Left ventricle myocardium inferior (tissue), 1 donor: ENCODE measurements at places on chromosomes 2 and 18. TPM values are rescaled to one million over a fixed set of nuclear protein-coding genes. Genes with fewer than 3 reads are reported as not detected.

GRCh38 chr2:44246436-44246835 lies 28.8 kb upstream of the SLC3A1 start:
- no peak for DNase-seq

DNA sequence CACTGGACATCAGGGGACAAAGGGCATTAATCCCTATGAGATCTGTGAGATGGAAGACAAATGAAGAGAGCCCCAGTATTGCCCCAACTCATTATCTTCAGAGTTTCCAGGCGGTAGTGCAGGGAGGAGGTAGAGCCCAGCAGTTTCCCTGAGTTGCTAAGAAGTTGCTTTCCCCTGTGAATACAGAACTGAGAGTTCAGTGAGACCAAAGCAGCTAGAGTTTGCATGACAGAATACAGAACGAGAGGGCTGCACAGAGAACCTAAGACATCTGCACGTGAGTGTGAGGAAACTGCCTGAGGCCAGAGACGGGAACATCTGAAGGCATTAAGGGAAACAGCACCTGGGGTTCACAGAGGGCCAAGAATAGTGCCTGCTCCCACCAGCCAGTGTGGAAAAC lies 18.1 kb upstream of the PGAP1 start:
- DNase-seq, result no peak

GRCh38 chr2:233430081-233430480 lies 75.8 kb downstream of the DGKD start:
- DNase-seq, result no peak

DNA sequence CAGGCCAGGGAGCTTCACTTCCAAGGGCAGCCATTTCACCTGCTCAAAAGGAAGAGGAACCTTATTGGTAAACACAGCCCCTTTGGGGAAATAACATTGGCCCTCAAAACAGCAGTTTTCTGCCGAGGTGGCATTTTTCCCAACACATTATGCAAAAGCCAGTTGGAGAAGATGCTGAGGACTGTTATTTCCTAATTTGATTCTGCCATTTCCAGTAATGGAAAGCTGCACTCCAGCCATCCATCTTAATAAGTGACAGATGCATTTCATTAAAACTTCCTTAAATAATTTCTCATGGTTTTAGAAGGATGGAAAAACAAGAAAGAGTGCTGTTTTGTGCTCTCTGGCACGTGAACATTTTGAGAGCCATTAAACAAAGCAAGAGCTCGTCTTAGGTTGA lies 55.9 kb upstream of the ALK start:
- no peak for DNase-seq

DNA sequence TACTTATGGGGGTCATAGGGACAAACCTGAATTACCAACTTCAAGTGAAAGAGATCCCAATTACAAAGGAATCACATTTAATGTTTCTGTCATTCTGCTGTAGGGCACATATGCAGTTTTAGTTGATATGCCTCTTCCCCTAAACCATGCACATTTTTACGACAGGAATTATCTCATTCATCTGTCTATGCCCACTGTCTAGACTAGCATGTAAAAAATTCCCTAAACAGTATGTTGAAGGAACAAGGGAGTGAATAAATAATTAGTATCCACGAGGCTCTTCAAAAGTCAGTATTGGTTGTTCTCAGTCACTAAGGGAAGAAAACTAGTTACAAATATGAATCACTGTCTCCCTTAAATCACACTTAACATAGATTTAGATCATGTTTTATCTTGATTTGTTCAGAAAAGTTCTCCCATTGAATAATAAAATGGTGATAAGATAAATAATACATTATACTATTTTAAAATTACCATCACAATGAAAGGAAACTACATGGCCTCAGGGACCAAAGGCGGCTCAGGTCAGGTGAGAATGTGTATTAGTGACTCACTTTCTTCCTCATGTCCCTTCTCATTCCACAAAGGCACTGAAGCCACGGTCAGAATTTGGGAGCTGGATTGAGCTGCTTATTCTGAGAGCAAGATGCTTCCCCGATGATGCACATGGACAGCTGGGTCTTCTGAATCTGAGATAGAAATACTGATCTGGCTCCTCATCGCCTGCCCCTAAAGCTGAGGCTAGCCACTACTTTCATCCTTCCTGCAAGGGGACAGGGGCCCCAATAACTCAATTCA lies 29.1 kb downstream of the DYM start:
- DNase-seq, result no peak

- no peak for DNase-seq
These were observed 71.4 kb downstream of the ZEB2 start for GRCh38 chr2:144448389-144449027.

The CEP76 gene
- total RNA-seq, result 3.7 TPM

The MC4R gene
- total RNA-seq, result not detected

The TMEM178A gene
- total RNA-seq, result 3.6 TPM

The WDR43 gene
- total RNA-seq, result 21.0 TPM

The SPTBN1 gene
- total RNA-seq, result 484 TPM

The CKAP2L gene
- 0.38 TPM for total RNA-seq

The SNED1 gene
- 6.1 TPM for total RNA-seq
